ENCODE measurements at places on chromosomes 13 and 19. TPM values are rescaled to one million over a fixed set of nuclear protein-coding genes. Genes with fewer than 3 reads are reported as not detected.

GSX1 gene
- not detected for total RNA-seq

SLC6A16 gene
- total RNA-seq: under 0.01 TPM

LHB gene
- not detected for total RNA-seq

CEACAM7 gene
- total RNA-seq: not detected

RTBDN gene
- not detected for total RNA-seq

IGSF23 gene
- total RNA-seq: not detected

IGFL4 gene
- total RNA-seq: not detected

ZNF528 gene
- 25.1 TPM for total RNA-seq

CHERP gene
- total RNA-seq: 11.8 TPM

IRGC gene
- total RNA-seq: not detected

ING1 gene
- total RNA-seq: 8.8 TPM

ATP1A3 gene
- not detected for total RNA-seq

SELENOV gene
- not detected for total RNA-seq

TEX30 gene
- 7.5 TPM for total RNA-seq

SLC5A5 gene
- not detected for total RNA-seq

PLK5 gene
- total RNA-seq: not detected

ICAM3 gene
- 5.9 TPM for total RNA-seq

RFC3 gene
- total RNA-seq: 6.5 TPM

SYT3 gene
- total RNA-seq: not detected

SULT2A1 gene
- total RNA-seq: not detected

ZNF57 gene
- 3.1 TPM for total RNA-seq

KLK11 gene
- not detected for total RNA-seq

NCR1 gene
- total RNA-seq: not detected

U2AF2 gene
- 70.3 TPM for total RNA-seq

PROZ gene
- not detected for total RNA-seq

LPAR6 gene
- total RNA-seq: 1.3 TPM

CEACAM4 gene
- not detected for total RNA-seq

PABPC3 gene
- 0.22 TPM for total RNA-seq

DOHH gene
- 8.2 TPM for total RNA-seq

NEK3 gene
- 8.9 TPM for total RNA-seq

CNFN gene
- total RNA-seq: 8.2 TPM

STOML3 gene
- total RNA-seq: not detected

VSTM2B gene
- not detected for total RNA-seq

SIGLEC5 gene
- 1.2 TPM for total RNA-seq

ZNF571 gene
- total RNA-seq: 3.1 TPM

CRLF1 gene
- total RNA-seq: 0.87 TPM

TJP3 gene
- total RNA-seq: 0.39 TPM

SLC10A2 gene
- total RNA-seq: not detected

BRCA2 gene
- 4.1 TPM for total RNA-seq

QPCTL gene
- total RNA-seq: 15.3 TPM

ZNF728 gene
- total RNA-seq: 0.65 TPM

FCHO1 gene
- total RNA-seq: 1.6 TPM

BEST2 gene
- total RNA-seq: not detected

ADGRE3 gene
- total RNA-seq: not detected

COL4A2 gene
- 176 TPM for total RNA-seq

TBCB gene
- total RNA-seq: 173 TPM

LHFPL6 gene
- total RNA-seq: 44.0 TPM

UNC13A gene
- total RNA-seq: 0.39 TPM

GIPR gene
- total RNA-seq: 3.9 TPM

ZNF844 gene
- total RNA-seq: 10.2 TPM

Data from placental epithelial cell (primary cell).